ENCODE measurements at places on chromosomes 7 and 10.

GRCh38 chr10:128744811-128745305, 618.6 kb upstream of the MKI67 start:
- no peak for DNase-seq

DNA sequence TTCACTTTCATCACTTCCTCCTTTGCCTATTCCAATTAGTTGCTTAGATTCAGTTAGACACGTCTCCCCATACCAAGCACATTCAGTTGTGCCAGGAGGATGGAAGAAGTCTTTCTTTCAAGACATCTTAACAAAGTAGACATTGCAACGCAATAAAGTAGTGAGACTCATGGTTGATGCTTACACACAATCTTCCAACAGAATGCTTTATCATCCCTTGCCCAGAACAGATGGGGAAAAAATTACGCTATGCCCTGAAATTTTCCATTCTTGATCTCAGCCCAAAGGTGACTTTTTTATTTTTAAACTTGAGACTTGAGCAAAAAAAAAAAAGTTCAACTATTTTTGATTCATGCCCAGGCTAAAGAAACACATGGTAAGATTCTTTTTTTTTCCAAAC, 74.9 kb downstream of the KCNMA1 start:
- no peak for DNase-seq

DNA sequence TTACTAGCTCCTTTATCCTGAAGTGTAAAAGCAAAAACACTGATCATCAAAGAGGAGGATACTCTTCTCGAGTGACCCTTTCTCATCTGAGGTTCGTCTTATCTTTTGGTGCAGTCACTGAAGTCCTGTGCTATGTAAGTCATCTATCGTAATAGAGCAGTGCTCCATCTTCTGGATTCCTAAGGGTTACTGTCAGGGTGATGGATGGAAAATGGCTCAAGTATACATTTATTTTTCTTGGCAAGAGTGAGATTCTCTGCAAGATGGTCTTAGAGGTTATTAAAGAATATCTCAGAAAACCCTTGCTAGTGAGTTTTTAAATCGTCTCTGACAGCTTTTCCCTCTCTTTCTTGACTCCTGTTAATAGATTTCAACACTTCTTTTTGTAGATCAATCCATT, 12.4 kb downstream of the PRKG1 start:
- DNase-seq: no peak

- DNase-seq: no peak
Observed at GRCh38 chr7:142298009-142298408, 40.2 kb upstream of the PRSS58 start.

DNA sequence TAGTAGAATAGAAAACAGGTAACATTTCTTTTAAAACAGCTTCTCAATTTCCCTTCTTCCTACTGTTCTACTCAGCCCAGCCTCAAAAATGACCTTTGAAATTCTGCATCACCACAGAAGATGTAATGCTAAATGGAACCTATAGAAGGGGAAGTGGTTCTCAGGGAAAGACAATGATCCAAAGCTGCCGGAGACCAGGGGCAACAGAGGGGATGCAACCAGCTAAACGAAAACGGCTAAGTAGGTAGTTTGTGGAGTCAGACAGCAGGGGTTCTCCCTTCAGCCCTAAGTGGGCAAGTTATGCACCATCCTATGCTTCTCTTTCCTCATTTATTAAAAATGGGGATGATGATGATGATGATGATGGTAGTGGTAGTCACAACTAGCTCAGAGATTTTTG, 214.3 kb downstream of the ELMO1 start:
- DNase-seq: no peak

DNA sequence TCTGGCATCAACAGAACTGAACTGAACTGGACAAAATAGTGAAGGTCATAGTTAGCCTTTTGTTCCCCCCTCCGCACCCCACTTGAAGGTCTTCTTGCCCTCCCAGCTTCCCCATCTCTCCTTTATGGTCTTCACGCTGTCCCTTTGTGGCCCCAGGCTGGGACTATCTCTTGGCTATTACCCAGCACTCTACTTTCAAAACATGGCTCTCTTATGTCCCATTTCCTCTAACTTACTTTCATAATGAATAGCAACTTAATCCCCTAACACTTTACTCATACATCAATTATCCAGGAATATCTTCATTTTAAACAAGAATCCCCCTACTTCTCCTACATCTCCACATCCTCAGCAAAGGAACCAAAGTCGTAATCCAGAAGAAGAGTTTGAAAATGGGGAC, 135.3 kb upstream of the ITGB1 start:
- DNase-seq: no peak

DNA sequence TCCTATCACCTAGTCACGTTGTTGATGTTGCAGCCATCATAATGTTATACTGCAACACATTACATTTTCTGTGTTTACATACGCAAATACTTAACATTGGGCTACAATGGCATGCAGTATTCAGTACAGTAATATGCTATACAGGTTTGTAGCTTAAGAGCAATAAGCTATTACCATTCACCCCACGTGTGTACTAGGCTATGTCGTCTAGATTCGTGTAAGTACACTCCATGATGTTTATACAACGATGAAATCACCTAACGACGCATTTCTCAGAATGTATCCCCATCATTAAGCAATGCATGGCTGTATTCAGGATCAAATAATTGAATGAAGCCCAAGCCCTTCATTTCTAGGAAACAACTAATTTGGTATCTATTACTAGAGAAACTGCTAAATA, 43.4 kb upstream of the C1GALT1 start:
- DNase-seq: no peak

GRCh38 chr10:17001961-17002749, 127.5 kb downstream of the CUBN start:
- DNase-seq: peak; percentile 99

DNA sequence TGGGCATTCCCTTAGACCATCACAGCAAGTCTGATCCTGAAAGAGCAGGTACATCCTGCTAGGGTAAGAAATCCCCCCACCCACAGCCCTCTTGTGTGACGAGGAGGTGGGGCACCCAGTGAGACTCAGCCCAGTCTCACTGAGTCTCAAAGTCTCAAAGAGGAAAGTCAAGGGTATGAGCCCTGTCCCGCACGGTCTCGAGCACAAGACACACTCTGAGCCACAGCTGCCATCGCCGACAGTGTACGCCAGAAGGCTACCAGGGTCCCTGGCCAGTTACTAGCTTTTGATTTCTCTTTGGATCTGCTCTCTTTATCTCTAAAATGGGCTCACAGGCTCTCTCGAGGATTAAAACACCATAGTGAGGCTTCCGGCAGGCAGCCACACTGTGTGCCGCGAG, 190.2 kb downstream of the TNS3 start:
- no peak for DNase-seq

GRCh38 chr7:80771523-80771922, 133.1 kb downstream of the CD36 start:
- no peak for DNase-seq

- no peak for DNase-seq
Observed at GRCh38 chr10:30911303-30911863, 120.3 kb downstream of the ZNF438 start.

GRCh38 chr10:71746344-71747037, 26.8 kb downstream of the VSIR start:
- no peak for DNase-seq

GRCh38 chr7:13742126-13742525, 247.3 kb downstream of the ETV1 start:
- peak; percentile 83 for DNase-seq

DNA sequence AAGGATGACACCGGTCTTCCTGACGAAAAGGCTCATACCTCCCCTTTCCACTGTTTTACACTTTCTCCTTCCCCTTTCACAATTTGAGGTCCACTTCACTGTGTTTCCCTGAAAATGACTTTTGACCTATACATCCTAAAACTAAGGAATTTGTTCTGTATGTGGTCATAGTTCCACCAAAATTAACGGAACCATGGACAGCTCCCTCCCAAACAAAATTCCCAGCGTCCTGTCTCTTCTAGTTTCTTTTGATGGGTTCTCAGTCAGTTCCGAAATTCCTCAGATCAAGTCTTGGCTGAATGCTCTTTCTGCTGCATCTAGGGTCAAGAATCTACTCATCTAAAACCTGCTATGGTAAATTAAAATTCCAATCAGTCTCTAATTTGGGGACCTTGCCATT, 1191.9 kb downstream of the CNTNAP2 start:
- DNase-seq: no peak

- DNase-seq: no peak
Observed at GRCh38 chr10:53664282-53665019, 891.9 kb upstream of the MBL2 start.

DNA sequence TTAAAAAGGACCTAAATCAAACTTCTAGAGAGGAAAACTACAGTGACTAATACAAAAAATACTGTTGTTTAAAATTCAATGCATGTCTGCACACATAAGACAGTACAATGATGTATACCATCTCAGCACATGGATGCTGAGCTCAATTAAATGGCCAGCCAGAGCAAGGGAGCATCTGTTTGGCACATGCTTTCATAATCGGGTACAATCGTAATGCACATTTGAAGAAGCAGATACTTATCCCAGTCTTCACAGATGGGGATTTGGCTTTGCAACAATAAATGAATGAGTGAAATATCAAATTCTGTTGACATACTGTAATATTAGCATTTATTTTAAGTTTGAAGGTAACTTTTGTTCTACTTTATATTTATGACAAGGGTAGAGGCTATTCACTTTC, 187.8 kb downstream of the CRPPA start:
- DNase-seq: no peak

GRCh38 chr10:17427666-17428350, 26.6 kb downstream of the ST8SIA6 start:
- no peak for DNase-seq

DNA sequence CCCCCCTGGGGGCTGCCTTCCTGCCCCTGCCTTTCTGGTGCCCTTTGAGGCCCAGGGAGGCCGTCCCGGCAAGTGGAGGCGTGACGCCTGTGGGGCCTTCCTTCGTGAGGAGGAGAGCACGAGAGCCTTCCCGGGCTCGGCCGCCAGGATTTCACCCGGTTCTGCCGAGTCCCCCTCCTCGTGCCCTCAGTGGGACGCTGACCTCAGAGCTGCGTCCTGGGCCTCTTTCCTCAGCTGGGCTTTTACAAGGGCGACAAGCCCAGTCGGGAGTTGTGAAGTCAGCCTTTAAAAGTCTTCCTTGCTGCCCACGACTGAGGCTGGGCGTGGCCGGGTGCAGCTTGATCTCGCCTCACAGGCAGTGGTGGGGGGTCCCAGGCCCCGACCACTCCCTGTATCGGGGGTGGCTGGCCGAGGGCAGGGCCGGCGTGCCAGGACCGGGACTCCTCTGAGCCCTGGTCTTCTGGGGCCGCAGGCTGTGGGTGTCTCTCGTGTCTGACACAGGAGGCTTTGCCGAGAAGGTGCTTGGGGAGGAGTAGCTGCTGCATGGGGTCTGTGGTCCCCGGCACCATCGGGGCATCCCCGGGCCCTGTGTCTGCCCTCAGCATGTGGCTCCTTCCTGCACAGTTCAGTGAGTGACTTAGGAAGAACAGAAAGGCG, 41.8 kb downstream of the FAM20C start:
- DNase-seq: no peak

- no peak for DNase-seq
Observed at GRCh38 chr10:113496111-113497109, 56.4 kb upstream of the HABP2 start.

- no peak for DNase-seq
Observed at GRCh38 chr10:1468811-1469210, 268.5 kb downstream of the ADARB2 start.

GRCh38 chr7:36748017-36748487, 23.8 kb upstream of the AOAH start:
- no peak for DNase-seq

DNA sequence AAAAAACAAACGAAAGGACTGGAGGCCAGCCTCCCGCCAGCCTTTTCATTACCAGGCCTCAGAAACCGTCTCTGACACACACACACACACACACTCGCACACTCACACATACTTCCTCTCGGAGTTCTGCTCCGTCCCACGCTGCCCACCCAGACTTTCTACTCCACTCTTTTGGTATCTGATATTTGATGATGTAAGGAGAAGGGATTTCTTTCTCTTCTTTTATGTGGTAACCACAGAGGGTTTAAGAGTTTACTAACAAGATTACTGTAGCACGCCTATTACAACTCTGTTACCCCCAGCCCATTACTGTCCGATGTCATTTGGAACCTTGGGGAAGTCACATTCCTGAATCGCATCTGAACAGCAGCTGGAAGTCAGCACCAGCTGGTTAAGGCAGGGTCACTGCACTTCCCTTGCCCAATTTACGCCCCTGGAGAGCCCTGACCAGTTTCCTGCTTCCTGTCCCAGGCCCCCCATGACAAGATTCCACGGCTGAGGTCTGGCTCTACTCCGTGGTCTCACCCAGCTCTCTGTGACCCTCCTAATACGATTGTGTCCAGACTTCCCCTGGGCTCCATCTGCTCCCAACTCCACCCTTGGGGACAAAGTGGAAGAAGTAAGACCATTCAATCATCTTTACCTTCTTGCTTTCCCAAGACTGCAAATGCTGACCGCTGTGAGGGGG, 1.1 kb downstream of the DENND2A start:
- DNase-seq: no peak

DNA sequence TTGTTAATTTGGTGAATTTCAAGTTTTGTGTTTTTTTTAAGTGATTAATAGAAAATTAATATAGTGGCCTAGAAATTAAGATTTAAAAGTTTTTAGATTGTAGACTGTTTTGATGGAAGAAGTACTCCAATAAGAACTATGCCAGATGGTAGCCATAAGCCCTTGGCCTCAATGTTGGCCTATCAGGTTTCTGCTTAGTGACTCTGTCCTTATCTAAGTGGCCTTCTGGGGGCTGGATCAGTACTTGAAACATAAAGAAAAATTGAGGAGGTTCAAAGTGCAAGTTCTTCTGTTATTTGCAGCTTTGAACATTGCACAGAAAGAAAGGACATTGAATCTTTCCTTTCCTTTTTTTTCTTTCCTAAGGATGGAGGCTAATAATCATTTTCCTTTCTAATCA, 9.9 kb downstream of the CCDC126 start:
- no peak for DNase-seq

DNA sequence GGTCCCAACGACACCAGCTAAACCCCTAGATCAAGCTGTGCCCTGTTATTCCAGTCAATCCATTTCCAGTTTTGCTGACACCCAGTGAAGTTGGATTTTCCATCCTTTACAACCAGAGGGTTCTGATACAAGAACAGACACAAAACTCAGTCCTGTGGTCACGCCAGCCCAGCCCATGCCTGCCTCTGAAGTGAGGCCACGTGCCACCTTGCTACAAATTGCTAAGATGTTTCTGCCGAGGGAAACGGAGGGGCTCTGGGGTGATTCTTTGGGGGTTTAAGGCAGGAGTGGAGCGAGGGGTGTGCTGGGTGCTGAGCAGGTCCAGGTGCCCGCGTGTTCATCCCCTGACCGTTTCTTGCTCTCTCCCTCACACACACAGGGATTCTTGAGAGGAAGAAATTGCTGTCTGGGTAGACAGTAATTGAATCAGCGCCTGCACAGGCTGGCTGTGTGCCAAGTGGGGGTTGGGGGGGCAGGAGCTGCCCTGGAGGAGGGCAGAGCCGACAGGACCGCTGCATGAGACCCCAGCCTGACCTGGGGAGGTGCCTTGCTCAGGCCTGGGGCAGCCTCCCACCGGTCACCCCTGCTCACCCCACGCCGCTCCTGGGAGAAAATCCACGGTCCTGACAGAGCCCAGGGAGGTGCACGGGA, 38.1 kb downstream of the ADAP1 start:
- DNase-seq: no peak

GRCh38 chr7:1022801-1023465, 21.4 kb upstream of the GPR146 start:
- no peak for DNase-seq

All from GM04503 (cell line).